ENCODE measurements at places on chromosomes 1 and 21. TPM values are rescaled to one million over a fixed set of nuclear protein-coding genes. Genes with fewer than 3 reads are reported as not detected.

DNA sequence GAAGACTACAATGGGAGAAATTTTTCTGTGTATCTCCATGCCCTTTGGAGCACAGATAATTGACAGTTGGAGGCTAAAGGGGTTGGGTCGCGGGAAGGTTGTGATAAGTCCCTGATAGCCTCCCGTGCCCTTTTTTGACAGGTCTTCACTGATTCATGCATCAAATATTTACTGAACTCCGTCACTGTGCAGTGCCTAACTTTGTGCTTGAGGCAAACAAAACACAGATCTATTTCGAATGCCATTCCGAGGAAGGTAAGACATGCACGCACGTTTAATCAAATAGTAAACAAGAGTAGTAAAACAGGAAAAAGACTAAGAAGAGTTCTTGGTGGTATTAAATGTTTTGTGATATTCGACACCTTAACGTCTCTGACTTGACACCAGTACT is 494 bp upstream of the PIP5K1A start:
- no peak for DNase-seq

GRCh38 chr1:221753828-221754188 is 11.9 kb upstream of the DUSP10 start:
- no peak for DNase-seq

DNA sequence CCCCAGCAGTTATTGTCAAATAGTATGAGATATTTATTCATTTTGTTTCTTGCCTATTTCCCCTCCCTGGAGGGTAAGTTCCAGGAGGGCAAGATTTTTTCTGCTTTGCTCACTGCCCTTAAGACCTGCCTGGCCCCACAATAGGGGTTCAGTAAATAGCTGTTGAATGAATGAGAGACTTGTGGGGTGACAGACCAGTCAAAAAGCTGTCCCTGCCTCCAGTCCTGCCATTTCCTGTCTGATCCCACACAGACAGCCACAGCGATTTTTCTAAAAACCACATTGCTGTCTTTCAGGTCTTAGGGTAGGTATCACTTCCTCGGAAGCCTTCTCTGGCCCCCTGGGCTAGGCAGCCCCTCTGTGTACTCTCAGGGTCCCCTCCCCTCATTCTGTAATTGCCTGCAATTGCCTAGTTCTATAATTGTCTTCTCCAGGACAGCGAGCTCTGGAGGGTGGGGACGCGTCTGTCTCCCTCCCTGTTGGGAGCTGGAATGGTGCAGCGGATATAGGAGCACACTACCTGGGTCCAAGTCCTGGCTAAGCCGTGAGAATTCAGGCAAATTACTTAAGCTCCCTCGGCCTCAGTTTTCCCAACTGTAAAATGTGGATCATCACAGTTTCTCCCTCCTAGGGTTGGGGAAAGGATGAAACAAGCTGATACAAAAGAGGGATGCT is 1.8 kb upstream of the EXTL1 start:
- DNase-seq: no peak

Gene RXRG
- total RNA-seq: 14.1 TPM

Gene FAM72A
- total RNA-seq: 2.8 TPM

Gene MTX1
- 19.1 TPM for total RNA-seq

Data from skin of body (tissue), 3 donors.